ENCODE measurements at places on chromosomes 4 and X.

DNA sequence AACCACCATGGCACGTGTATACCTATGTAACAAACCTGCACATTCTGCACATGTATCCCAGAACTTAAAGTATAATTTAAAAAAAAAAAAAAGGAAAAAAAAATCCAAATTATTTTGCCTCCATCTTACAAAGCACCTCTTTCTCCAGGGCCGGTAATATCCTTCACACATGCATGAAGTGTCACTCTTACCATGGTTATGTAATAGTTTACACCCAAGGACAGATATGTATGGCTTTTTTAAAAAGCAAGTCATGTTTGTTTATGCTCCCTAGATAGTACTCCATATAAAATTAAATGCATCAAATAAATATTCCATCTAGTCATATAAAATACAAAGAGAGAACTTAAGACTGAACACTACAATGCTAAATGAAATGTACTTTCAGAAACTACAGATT lies 22.5 kb downstream of the CHIC2 start:
- DNase-seq = no peak

- no peak for DNase-seq
Observed at GRCh38 chr4:182861346-182861745, 55.8 kb downstream of the DCTD start.

DNA sequence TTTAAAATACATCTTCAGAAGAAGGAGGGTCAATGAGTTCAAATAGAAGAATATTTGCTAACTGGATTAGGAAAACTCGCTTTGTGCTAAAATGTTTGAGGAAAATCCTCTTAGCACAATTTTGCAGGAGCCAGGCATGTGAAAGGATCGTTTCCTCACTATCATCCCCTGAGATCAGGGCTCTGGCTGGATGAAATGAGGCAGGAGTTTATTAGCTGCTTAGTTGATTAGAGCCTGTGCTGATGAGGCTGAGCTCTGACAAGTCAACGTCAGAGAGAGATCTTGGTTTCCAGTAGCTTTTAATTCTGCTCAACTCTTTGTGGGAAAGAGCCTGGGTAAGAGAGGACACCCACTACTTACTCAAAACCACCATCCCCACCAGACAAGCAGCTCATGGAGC lies 8.0 kb upstream of the DRD5 start:
- no peak for DNase-seq

DNA sequence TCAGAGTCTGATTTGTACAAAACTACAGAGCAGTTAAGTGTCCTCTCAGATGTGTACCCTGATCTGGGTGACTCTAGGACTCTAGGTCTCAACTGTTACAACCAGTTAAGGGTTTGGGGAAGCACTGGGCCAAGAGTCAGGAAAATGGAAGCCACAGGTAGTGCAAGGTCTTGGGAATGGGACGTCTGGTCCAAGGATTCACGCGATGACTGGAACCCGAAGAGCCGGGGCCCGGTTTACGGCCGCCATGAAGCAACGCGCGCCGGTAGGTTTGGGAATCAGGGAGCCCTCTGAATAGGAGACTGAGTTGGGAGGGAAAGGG lies 321 bp upstream of the HPRT1 start:
- no peak for DNase-seq

DNA sequence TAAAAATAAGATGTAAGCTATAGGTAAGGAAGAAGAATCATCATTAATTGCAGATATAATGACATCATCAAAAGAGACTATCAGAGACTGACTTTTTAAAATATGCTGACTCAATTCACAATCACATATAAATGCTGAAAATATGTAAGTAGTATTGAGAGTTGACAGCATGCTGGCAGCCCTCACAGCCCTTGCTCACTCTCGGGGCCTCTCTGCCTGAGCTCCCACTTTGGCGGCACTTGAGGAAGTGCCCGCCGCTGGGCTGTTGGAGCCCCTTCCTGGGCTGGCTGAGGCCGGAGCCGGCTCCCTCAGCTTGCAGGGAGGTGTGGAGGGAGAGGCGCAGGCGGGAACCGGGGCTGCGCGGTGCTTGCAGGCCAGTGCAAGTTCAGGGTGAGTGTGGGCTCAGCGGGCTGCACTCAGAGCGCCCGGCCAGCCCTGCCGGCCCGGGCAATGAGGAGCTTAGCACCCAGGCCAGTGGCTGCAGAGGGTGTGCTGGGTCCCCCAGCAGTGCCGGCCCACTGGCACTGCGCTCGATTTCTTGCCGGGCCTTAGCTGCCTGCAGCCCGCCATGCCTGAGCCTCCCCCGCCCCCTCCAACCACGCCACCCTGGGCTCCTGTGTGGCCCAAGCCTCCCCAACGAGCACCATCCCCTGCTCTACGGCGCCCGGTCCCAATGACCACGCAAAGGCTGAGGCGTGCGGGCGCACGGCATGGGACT lies 68.9 kb downstream of the RAB28 start:
- DNase-seq = no peak

DNA sequence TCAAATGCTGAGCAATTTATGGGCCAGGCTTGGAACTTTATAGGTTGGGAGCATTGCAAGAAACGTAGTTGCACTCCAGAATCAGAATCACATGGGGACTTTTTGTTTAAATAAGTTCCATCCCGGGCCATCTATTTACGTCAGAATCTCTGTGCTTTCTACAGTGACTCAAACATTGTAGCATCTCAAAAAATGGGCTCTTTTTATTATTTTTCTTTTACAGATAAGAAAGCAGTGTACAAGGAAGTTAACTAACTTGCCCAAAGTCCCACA lies 10.2 kb downstream of the CC2D2A start:
- DNase-seq = peak; percentile 91

DNA sequence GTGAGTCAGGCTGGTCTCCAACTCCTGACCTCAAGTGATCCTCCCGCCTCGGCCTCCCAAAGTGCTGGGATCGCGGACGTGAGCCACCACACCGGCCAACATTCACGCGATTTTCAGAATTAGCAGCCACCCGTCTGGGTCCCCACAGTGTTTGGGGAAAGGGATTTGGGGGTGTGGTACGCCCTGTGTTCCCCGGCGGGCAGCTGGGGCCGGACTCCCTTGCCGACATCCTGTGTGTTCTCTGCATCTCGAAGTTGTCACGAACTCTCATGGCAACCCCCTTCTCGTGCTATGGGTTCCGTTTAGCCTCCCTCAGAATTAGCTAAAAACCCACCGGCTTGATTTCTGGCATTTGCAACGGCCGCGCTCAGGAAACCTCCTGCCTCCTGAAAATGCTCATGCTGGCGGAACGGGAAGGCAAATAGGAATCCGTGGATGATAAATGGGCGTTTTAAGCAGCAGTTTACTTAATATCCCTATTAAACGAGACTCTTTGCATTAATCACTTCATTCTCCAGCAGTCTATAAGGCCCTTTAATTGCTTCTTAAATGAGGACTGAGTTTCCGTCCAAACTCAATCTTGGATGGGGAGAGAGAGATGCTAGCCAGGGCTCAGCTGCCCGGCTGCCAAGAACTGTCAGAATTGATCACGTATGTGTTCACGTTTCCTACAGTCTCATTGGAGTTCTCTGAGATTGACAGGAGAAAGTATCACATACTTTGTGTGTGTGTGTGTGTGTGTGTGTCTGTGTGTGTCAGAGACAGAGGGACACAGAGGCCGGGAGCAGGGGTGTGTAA lies 78.9 kb upstream of the PPP2R3B start:
- no peak for DNase-seq

- DNase-seq = peak; percentile 61
Observed at GRCh38 chr4:128286474-128287058, 1.0 kb downstream of the PGRMC2 start.

DNA sequence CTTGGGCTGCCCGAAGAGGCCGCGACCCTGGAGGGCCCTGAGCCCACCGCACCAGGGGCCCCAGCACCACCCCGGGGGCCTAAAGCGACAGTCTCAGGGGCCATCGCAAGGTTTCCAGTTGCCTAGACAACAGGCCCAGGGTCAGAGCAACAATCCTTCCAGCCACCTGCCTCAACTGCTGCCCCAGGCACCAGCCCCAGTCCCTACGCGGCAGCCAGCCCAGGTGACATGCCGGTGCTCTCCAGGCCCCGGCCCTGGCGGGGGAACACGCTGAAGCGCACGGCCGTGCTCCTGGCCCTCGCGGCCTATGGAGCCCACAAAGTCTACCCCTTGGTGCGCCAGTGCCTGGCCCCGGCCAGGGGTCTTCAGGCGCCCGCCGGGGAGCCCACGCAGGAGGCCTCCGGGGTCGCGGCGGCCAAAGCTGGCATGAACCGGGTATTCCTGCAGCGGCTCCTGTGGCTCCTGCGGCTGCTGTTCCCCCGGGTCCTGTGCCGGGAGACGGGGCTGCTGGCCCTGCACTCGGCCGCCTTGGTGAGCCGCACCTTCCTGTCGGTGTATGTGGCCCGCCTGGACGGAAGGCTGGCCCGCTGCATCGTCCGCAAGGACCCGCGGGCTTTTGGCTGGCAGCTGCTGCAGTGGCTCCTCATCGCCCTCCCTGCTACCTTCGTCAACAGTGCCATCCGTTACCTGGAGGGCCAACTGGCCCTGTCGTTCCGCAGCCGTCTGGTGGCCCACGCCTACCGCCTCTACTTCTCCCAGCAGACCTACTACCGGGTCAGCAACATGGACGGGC lies 579 bp downstream of the ABCD1 start:
- DNase-seq = no peak

DNA sequence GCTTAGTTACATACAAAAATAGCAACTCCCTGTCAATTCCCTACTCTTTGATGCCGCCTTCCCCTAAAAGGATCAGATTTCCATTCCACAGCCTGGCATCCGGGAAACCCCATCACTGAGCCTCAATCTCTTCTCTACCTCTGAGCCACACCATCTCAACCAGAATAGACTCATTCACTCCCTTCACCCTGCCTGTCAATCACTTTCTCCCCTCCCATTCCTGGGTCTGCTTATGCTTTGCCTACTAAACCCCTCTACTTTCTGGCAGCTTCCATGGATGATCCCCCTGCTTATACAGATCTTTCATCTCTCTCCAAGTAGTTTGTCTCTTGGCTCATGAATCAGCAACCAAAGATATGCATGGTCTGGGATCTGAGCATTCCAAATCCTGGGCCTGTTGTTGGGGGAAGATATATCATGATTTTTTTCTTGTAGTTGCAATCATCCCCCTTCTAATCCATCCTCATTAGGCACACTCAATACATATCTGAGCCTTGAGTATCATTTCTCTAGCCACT lies 2.6 kb downstream of the AMER1 start:
- peak; percentile 16 for DNase-seq

DNA sequence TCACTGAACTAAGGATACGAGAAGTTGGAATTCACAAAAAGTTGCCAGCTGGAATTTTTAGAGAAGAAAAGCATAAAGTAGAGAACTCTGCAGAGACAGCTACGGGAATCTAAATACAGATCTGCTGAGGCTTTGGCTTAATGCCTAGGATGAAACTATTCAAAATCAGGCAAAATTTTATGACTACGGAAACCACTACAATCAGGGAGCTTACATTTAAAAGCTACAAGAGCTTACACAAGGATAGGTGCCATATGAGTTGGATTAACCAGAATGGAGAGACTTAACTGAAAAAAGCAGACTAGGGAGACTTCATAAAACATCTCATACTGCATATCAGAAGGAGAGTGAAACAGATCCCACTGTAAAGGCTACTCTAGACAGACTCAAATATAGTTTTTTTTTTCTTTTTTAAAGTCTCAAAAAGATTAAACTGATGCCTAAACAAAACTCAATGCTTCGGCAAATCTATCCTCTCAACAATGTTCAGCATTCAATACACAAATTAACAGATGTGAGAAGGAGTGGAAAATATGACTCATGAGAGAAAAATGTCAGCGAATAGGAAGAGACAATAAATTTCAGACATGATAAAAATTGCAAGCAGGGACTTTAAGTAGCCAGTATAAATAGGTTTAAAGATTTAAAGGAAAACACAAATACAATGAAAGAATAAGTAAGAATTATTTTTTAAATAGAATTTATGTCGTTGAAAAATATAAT lies 586.1 kb downstream of the FSTL5 start:
- DNase-seq = peak; percentile 33

DNA sequence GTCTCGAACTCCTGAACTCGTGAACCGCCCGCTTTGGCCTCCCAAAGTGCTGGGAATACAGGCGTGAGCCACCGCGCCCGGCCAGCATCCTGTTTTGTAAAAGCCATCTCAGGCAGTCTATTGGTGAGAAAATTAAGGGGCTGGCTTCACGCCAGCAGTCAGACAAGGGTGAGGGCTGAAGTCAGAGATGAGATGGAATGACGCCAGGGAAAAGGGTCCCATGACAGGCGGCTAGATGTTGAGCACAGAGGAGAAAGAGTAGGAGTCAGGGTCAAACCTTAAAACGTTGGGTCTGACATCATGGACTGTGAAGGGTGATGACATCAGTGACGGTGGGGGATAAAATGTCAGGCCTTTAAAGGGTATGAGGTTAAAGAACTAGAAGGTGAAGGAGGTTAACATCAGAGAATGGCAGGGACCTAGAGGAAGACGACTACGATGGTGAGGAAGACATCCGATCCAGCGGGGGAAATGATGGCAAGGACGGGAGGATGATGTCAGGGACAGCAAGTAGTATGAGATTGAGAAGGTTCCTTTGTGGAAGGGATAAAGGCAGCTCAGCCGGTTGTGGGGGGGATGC lies 504 bp upstream of the RBM3 start:
- no peak for DNase-seq

DNA sequence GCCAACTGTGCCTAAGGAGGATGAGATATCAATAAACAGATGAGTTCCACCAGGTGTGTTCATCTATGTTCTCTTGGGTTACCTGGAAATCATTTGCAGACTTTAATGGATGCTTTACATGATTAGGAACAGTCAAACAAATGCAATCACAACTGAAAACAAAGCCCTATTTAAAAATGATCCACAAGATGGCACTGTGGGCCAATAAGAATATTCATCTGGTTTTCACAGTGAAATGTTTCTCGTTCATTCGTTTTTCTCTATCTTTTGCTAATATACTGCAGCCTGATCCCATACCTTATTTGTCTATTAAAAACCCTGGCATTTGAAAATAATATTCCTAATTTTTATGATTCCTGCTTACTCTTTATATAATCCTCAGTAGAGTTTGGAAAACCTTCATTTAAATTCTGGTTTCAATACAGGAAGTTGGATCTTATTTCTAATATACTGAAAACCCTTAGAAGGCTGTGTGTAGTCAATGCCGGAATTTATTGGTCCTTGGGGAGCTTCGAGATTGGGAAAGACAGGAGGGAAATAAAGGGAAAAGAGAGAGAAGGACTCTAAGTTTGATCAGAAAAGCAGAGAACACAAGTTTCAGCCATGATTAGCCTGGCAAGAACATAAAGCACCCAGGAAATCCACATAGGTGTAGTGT lies 63.8 kb upstream of the TAPT1 start:
- DNase-seq = peak; percentile 46

DNA sequence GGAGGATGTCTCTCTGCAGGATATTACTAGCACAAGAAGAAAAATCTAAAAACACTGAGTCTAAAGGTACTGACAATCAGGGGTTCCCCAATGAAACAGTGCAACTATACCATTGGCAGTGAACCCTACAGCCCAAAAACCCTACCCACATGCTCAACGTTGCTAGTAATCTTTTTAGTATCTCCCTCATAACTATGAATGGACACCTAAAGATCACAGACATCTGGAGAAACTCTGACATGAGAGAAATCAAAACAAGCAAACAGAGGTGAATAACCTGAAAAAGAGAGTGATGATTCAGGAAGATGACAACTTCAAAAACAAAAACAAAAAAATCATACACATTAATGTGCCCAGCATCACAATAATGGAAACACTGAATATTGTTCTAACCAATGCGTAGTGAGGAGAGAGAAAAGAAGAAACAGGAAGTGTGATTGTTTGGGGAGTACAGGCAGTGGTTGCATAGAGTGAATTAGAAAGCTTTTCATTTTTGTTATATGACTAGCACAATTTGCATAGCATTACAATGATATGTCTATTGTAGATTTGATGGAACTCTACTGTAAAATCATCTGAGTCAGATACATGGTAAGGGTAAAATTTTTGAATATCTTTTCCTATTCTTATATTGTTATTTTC lies 78.9 kb upstream of the FMR1 start:
- DNase-seq = no peak
